GM10248 (cell line): ENCODE measurements at places on chromosomes 7 and 10.

DNA sequence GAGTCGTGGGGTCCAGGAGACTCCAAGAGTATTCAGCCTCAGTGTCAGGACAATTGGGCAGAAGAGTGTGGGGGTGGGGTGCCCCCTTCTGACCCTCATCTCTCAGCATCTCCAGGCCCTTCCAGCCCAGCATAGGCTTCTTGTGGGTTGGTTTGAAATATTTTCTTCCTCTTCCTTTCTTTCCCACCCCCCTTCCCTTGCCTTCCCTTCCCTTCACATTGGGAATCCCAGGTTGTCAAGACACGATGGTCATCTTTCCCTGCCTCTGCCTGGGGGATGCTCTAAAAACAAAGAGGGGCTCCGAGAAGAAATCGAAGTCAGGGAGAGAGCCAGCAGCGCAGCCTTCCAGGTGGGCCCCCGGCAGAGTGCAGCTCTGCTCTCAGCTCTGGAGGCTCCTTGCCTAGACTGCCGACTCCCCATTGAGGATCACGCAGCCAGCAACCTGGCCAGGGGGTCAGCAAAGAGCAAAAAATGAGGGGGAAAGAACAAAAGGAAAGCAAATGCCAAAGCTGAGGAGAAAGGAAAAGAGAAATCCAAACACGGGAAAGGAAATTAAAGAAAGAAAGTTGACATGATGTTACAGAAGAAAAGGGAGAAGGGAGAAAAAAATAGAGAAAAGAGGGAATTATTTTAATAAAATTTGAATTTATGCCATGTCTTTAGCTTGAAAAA lies 1.5 kb downstream of the PAX2 start:
- DNase-seq, result no peak

DNA sequence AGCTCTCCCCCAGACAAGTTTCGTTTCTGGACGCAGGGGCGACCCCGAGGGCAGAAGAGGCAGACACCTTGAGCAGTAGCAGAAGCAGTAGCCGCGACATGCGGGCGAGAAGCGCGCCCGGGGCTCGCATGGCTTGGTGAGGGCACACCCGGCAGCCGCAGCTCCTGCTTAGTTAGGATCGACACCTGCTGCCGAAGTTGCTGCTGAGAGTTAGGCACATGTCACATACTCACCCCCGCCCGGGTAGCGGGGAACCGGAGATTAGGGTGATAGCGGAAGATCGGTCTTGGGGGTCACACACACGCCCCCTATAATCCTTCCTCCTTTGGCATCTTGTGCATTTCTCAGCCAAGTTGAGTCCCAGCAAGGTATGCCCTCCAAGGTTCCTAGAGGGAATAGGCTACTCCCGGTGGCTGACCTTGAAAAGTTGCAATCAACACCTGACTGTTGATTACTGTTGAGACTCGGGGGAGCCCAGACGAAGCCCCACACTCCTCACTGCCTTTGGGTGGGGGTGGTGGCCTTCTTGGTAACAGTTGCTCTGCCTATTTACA lies 668 bp downstream of the GPR37 start:
- peak; percentile 51 for DNase-seq

GRCh38 chr7:106083717-106084116 lies 28.4 kb downstream of the SYPL1 start:
- DNase-seq, result no peak

DNA sequence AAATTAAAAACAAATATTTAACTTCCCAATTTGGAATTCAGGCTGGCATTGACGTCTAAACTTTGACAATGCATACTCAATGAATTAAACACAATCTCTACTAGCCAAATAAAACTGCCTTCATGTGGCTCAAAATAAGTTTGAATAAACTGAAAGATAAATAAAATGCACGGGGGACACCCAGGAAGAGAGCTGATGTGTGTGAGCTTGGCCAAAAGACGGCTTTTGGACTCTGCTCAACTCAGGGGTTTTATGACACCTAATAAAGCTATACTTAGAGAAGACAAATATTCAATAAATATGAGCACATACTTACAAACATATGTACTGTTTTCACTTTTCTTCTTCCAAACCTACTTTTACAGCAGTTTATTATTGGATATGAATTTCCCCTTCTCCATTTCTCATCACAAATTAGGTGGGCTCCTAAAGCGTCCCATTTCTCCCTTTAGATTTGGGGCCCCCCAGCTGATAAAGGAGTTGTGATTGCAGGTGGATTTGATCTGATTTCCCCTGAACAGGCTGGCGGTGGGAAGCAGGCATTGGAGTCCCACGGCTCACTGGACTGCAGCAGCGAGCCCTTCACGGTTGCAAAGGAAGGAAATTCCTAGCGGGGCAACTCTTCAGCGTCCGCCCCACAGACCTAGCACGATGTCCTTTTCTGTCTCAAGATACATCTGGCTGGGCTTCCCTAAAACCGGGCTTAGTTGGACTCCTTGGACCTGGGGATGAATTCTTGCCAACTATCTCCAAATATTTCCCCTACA lies 79.6 kb downstream of the INSIG1 start:
- DNase-seq, result no peak

GRCh38 chr7:128922496-128923410 lies 12.2 kb upstream of the KCP start:
- no peak for DNase-seq

DNA sequence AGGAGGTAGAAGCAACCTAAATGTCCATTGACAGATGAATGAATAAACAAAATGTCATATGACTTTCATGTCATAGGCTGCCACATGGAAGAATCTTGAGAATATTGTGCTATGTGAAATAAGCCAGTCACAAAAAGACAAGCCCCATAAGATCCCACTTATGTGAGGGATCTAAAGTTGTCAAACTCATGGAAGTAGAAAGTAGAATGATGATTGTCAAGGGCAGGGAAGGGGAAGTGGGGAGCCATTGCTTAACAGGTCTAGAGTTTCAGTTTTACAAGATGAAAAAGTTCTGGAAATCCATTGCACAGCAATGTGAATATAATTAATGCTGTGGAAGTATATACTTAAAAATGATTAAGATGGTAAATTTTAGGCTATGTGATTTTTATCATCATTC lies 229.3 kb upstream of the KMT2E start:
- no peak for DNase-seq

DNA sequence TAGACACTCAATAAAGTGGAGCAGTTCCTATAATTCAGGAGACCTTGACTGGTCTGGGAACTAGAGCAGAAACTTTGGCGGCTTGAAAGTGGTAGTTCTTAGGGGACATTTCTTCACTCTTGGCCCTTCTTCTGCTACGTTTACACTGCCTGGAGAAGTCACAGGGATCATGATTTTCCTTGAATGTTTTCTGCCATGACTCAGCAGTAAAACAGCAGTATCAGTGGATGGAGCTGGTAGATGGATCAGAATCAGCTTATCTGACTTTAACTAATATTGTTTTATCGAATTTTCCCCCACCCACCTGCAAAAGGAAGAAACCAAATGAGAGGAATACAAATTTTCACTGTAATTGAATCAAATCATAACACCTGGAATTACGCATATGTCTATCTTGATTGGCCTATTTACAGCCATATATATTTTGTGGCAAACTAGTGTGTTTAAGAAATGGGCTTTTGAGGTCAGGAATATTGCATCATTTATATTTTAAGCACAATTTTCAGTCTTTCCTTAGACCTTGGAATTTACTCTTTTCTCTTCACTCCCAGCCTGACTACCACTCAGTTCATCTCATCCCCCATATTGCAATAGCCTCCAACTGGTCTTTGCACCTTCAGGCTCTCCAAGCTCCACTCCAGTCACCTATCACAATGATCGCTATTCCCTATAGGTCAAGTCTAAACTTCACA lies 14.9 kb upstream of the DLX5 start:
- DNase-seq, result no peak

GRCh38 chr7:53609185-53609584 lies 573.8 kb downstream of the POM121L12 start:
- DNase-seq, result no peak

DNA sequence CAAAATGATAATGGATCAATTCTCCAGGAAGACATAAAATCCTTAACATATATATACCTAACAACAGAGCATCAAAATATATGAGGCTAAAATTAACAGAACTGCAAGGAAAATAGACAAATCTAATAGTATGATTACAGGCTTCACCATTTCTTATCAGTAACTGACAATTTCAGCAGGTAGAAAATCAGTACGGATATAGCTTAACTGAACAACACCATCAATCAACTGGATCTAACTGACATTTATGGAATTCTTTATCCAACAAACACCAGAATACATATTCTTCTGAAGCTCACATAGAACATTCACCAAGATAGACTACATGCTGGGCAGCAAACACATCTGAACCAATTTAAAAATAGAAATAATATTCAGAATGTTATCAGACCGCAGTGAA lies 121.1 kb upstream of the CDC14C start:
- DNase-seq, result no peak

DNA sequence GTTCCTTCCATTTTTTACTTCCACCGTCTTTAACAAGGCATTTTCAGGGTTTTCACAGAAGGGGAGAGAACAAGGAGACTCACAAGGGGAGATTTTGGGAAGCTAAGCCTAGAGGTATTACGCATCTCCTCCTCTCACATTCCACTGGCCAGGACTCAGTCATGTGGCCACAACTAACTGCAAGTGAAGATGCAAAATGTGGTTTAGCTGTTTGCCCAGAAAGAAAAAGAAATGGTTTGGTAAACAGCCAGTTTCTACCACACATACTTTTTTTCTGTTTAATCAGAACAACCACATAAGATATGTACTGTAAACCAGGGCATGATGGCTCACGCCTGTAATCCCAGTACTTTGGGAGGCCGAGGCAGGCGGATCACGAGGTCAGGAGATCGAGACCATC lies 21.4 kb upstream of the HELLS start:
- no peak for DNase-seq

DNA sequence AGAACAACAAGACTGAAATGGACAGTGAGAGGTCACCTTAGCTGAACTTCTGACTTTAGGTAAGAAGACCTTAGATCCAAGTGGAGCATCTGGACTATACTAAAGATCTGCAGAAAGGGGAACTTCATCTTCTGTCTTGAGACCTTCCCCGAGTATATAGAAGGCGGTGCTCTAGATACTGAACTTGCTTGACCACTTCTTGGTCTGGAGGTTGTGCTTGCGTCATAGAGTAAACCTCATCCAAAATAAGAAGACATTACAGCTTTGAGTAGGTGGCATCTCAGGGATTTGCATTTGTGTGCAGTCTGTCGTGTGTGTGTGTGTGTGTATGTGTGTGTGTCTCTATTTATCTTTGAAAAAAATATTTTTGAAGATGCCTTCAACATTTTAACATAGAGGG lies 157.5 kb downstream of the CHN2 start:
- no peak for DNase-seq

DNA sequence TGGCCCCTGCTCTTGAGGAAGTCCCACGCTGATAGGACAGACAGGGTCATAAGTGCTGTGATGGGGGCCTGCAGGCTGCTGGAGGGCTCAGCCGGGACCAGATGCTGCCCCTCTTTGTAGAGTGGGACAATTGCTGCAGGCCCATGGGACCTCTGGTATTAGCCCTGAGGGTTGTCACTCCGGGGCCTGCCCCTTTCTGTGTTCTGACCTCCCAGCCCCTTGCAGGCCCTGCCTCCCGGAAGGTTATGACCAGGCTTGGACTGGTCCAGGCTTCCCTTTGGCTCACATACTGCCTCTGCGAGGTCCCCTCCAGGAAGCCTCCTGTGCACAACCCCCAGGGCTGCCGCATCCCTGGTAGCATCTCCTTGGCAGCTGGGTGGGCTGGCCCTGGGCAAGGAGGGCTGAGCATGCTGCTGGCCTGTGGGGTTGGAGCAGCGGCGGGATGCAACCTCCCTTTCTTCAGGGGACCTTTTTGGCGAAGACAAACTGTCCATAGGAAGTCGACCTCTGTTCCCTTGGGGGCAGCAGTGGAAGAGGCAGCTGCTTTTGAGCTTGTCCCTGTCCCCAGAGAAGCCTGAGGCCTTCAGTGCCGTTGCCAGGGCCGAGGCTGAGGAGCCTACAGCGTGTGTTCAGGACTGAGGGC lies 8.8 kb downstream of the LIMK1 start:
- DNase-seq, result peak; percentile 68

DNA sequence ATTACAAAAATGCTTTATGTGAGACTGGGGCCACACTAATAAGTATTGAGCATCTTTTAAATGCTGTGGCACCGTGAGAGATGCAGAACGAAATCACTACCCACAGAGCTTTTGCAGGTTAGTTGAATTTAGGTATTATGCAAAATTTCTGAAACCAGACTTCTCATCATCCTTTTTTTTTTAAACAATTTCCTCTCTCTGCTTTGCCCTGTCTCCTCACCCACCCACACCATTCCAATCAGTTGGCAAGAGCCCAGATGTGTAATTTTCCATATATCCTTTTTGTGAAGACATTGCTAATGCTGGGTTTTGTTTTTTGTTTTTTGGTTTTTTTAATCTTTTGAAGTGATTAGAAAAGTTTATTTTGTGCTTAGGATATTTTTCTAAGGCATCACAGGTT lies 1.1 kb downstream of the YAE1 start:
- DNase-seq, result no peak

DNA sequence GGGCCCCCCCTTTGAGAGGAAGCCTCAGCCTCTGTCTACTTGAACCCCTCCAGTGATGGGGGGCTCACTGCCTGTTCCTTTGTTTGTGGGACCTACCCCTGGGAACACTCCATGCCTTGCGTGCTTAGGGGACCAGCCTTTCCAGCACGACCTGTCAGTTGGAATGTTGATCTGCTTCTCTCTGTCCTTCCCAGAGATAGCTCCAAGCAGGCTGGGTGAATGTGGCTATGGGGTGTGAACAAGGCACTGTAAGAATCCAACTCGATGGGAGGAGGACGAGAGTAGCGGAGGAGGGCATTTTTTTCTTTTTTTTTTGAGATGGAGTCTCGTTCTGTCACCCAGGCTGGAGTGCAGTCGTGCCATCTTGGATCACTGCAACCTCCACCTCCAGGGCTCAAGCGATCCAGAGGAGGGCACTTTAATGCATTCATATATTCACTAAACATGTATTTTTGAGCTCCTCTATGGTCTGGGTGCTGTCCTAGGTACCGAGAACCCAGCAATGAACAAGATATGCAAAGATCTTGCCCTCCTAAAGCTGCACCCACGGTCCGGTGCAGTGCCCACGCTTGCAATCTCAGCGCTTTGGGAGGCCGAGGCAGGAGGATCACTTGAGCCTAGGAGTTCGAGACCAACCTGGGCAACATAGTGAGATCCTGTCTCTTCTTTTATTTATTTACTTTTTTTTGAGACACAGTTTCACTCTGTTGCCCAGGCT lies 8.5 kb downstream of the CLIP2 start:
- DNase-seq, result no peak

DNA sequence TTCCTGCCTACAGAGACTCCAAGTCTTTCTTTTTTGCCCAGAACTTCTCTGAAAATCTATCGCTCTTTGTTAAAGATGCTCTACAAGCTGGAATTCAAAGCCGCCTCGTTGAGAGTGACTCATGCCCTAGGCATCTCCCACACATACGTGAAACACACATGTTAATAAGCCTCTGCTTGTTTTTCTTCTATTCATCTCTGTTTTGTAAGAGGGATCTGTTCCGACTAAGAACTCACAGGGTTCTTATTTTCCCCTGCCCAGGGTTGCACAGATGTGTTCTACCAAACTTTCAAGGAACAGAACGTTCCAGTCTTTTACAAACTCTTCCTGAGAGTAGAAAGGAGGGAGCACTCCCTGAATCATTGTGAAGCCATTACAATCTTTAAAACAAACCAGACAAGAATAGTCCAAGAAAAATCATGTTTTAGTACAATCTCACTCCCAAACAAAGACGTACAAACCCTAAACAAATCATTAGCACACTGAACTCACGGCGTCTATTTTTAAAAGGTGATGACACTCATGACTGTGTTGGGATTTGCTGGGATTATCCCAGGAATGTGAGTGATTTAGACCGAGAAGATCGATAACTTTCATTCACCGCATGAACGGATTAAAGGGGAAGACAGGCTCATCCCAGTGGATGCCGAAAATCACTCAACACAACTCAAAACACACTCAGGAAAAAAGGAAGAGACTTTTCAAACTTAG lies 55.3 kb upstream of the INPP5A start:
- DNase-seq, result no peak

- no peak for DNase-seq
Measured at GRCh38 chr7:69218576-69218975, 379.7 kb upstream of the AUTS2 start.
